Fibroblast of villous mesenchyme (primary cell): ENCODE measurements at places on chromosomes 1 and 21. TPM values are rescaled to one million over a fixed set of nuclear protein-coding genes. Genes with fewer than 3 reads are reported as not detected.

GRCh38 chr1:234584420-234584805 lies 25.6 kb downstream of the IRF2BP2 start:
- no peak for DNase-seq

DNA sequence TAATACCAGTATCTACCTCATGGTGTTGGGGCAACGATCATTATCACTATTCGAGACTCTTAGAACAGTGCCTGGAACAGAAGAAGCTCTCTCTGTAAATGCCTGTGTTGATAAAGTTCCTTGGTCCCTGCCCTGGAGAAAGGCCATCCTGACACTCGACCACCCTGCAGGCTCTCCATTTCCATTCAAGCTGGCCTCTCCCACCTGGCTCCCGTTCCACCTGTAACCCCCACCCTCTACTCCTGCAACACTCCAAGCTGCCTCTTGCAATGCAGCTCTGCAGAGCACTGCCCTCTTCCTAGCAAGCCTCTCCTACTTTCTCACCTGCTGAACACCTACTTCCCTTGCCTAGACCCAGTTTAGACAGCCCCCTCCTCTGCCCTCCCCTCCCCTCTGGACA lies 6.1 kb downstream of the SPOCD1 start:
- no peak for DNase-seq

The F11R gene
- 0.32 and 5.6 TPM in 2 replicates for total RNA-seq

The KIRREL1 gene
- 120 TPM in 2 replicates for total RNA-seq

- DNase-seq: no peak
Observed at GRCh38 chr1:72678683-72679082, 396.3 kb upstream of the NEGR1 start.

DNA sequence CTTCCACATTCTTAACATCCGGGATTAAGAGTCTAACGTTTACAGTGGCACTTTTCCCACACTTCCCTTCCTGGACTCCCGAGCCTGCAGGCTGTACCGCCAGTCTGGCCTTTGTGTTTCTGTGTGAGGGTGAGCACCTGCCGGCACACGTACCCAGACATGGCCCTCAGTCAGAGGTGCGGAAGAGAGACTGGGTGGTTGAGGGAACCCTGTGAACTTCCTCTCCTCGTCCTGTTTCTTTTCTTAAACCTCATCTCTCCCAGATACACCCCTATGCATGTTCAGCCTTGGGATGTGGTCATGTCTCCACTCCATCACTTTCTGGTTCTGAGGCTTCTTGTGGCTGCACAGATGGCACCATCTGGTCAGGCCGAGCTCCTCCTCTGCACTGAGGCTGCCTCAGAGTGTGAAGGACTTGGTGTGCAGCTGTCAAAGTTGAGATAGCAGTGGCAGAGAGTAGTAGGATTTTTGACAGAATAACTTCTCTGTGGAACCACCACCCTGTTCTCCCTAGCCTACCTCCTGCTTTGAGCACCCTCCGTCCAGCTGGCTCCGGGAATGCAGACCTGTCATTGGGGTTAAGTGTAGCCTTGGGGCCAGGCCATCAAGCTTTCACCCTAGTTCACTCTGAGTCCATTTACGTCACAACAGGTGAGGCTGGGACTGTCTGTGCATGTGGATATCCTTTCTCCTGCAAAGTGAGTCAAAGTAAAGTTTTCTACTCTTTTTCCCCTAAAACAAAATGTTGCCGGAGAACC lies 31.4 kb downstream of the VASH2 start:
- DNase-seq: peak; percentile 22

DNA sequence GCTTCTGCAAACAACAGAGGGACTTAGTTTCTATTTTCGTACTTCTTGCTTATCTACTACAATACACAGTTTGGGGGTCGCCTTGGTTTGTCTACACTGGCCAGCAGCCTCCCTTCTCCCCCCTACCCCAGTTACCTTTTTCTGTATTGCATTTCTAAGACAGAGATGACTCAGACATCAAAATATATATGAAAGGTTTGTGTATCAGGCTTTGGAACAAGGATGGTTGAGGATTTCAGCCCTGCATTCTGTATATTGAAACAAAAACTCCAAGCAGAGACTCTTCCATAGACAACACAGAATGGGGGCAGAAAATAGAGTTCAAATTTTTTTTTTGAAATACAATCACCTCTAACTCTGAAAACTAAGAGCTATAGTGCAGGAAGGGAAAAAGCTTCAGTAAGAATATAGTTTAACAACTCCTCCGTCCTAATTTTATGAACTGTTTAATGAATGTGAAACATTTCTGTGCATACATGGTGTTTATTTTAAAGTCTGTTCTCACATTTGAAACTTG lies 1.9 kb downstream of the SAMD13 start:
- DNase-seq: no peak

DNA sequence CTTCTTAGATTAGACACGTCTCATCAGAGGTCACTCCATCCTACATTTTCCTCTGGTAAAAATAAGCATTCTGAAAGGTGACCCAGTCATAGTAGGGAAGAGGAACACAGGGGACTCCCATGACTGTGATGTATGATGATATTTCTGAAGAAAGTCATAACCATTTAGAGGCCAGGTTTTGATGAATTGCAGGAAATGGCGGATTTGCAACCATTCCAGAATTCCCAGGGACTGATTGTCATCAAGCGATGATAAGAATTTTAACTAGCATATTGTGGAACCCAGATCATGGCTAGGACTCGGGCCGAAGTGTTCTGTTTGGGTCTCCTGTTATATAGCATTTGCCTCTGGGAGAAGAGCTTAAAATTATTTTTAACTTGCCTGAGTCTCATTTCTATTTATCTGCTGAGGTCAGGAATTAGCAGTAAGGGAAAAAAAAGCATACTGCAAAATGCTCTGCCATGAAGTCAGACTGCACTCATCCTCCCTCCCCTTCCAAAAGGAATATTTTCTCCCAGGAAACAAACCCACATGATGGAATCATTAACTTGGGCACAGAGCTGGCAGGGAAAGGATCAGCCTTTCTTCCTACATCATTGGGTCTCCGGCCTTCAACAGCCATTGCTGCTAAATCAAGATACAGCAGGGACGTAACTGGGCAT lies 286.7 kb downstream of the HLX start:
- no peak for DNase-seq

- no peak for DNase-seq
Observed at GRCh38 chr1:9121496-9122409, 7.1 kb downstream of the GPR157 start.

- DNase-seq: no peak
Observed at GRCh38 chr1:40825996-40826395, 36.2 kb downstream of the CITED4 start.

DNA sequence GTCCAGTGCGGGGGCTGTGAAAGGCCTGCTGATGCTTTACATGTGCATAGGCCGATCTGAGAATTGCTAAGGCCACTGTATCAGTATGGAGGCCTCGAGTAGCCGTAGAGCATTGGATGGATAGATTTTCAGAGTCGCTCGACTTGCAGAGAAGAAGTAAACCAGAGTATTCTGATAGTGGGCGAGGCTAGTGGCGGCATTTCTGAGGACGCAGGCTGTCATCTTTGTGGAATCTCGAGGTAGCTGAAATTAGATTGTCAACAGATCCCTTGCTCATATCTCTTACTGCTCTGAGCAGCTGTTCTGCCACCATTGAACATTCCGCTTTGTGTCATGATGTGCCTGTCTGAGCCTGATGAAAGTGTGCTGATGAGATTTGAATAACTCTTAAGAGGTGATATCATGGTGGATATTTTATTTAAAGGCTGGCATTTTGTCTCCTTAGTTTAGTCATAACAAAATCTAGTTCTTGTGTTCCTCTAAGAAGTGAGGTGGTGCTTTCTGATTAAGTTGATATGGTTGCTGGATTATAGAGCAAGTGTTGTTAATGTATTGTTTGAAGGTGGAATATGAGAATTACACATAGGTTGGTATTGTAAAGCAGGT lies 1.5 kb downstream of the KIF1B start:
- no peak for DNase-seq

GRCh38 chr1:246052603-246053002 lies 454.5 kb downstream of the SMYD3 start:
- no peak for DNase-seq

The SHC1 gene
- 255 and 330 TPM in 2 replicates for total RNA-seq

- DNase-seq: no peak
Observed at GRCh38 chr1:163076044-163076443, 6.9 kb downstream of the RGS4 start.

The PRELP gene
- total RNA-seq: under 0.01 and 0.43 TPM in 2 replicates

DNA sequence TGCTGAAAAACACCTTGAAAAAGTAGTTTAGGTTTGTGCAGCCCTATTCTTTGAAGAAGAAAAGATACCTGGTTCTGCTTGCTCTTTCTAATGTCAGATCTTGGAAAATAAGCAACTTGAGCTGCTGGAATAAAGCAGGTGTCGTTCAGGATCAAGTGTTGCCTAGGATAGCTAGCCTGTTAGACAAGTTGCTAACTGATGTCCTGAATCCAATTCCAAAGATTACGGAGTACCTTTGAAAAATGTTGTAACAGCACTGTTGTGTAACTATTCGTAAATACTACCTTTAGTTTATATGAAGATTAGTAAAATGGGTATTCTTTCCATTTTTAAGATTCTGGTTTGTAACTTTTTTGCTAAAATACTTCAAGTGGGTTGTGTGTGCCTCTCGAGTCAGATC lies 151.5 kb downstream of the CLEC20A start:
- no peak for DNase-seq

DNA sequence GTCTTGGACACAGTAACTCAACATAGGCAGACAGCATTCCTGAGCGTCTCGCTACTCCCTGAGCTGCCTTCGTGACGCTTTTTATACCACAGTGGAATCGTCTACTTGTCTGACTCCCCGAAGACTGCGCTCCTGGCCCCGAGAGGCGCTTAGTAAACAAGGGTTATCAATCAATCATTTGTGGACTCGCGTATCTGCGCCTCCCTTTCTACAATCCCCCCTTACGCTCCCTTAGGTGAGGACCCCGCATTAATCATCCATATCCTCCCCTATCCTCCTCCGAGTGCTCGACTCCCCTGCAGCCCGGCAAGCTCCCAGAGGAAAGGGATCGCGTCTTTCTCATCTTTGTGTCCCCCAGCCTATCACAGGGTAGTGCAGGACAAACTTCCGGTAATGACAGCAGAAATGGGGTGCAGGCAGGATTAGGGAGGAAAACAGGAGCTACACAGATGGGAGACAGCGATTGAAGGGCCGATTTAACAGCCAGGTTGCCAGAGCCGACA lies 522 bp downstream of the TMEM59 start:
- DNase-seq: peak; percentile 68

The S100A9 gene
- not detected in 2 replicates for total RNA-seq

DNA sequence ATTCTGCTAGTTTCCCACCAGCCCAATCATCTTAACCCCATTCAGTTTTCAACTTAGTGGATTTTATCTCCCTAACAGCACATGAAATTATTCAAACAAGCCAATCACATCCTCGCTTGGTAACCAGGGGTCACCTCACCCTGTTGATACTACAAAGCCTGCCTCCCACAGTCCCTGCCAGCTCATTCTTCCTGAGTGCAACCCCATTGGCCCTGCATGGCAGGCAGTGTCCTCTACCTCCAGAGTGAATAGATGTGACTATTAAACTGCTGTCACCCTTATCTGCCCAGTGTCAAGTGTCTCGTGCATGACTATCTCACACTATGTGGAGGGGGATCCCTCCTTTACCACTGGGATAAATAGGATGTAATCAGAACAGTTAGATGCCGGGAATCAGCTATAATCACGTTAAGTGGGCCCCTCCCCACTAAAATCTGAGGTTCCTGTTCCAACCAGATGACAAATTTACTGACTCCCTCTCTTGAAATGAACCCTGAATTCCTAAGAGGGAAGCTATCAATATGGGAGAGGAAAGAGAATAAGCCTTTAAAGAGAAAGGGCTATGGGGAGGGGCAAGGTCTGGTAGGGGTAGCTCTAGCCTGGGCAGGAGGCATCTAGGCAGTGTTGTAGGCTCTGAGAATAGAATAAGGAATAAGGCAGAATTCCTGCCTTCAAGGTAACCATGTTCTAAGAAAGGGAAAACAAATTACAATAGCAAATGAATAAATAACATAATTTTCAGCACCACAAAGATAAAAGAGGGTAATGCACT lies 155.9 kb downstream of the SLC30A10 start:
- DNase-seq: no peak

- DNase-seq: no peak
Observed at GRCh38 chr21:14690886-14691285, 144.8 kb upstream of the SAMSN1 start.

- DNase-seq: no peak
Observed at GRCh38 chr1:239458144-239458500, 71.8 kb downstream of the CHRM3 start.

DNA sequence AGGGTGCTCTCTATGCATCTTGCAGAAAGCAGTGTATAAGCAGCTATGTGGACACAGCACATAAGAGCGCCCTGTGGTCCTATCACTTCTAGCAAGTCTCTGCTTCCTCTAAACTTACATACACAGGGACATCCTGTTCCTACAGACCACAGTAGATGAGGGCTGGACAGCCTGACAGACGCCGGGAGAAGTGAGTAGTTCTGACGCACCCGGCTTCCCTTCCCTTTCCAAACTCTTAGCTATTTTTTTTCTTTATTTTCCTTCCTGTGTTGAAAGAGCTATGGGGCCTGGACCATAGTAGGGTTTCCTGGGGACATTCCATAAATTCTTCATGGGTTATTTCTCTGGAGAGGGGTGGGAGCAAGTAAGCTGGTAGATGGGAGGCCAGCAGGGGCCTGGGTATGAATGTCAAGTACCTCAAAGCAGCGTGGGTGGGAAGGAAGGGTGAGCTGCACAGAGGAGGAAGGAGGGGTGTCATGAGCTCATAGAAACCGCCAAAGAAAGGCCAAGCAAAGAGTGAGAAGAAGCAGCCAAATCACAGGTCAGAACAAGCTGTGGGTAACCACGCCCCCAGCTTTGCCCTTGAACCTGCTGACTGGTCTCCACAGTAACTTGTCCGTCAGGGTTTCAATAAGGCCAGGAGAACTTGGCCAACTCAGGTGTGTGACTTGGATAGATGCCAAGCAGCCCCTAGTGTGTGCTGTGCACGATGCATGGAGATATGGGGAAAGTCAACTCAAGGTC lies 36.6 kb downstream of the PLXNA2 start:
- DNase-seq: peak; percentile 90

DNA sequence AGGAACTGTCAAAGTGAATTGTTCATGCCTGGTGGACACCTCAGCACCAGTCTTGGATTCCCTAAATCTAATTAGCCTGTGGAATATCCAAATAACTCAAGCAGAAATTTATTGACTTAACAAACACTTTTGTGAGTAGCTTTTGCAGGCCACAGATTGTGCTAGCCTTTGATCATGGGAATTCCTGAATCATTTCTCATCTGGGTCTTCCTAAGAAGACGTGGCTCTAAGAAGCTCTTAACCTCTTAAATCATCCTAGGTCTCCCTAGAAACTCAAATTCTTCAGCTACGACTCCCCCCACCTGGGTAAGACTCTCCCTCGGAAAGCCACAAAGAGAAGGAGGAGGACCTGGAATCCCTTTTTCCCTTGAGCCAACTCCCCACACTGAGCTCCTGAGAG lies 53.8 kb upstream of the PSEN2 start:
- DNase-seq: peak; percentile 66

The CR1L gene
- not detected in 2 replicates for total RNA-seq

- no peak for DNase-seq
Observed at GRCh38 chr1:112840631-112841624, 115.1 kb downstream of the SLC16A1 start.
